ENCODE measurements at places on chromosomes 4 and X.

DNA sequence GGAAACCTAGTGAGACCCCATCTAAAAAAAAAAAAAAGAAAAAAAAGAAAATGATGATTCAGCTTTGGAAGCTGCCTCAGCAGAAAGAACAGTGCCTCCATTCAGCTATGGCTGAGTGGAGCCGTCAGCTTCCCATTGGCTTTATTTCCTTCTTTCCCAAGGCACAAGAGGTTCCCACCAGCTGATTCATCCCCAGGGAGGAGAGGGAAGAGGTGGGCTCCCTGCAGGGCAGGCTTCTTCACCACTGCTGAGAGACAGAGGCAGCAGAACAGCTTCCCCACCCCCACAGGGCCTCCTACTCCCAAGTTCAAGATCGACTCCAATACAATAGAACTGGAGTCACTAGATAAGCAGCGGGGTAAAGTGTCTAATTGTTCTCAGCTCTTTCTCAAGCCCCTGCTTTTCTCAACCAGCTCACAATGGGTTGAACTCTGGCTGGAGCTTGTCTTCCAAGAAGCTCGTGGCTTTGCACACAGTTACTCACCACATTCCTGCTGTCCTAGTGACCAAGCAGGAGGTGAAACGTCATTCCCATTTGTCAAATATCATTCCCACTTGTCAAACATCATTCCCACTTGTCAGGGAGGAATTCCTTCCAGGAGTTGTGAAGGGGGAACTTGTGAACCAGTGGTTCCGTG lies 47.8 kb downstream of the FHDC1 start:
- no peak for DNase-seq

GRCh38 chr4:100555611-100556337 lies 38.0 kb upstream of the EMCN start:
- DNase-seq: no peak

GRCh38 chr4:102497986-102498385 lies 3.2 kb upstream of the NFKB1 start:
- DNase-seq: no peak

GRCh38 chrX:1137531-1137930 lies 74.9 kb downstream of the CRLF2 start:
- no peak for DNase-seq

- no peak for DNase-seq
Observed at GRCh38 chr4:38105475-38106220, 145.4 kb downstream of the PTTG2 start.

DNA sequence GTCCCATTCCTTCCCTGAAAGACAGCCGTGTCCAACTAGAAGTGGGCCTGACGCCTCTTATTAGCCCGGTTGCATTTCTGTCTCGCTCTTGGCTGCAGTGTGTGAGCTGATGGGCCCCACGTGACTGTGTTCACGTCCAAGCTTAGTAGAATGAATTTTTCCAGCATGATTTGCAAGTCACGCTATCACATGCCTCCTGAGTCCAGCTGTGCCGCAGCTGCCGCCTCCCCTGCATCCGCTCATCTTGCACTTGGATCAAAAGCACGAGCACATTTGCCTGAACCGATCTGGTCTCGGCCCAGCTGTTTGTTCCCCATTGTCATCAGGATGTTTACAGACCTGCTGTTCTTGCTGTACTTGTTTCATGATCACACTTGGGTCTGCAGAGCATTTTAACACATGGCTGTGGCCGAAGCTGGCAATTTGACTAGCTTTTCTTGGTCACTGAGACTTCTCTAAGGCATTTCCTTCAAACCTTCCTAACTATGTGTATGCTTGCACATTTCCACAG lies 126.5 kb downstream of the KIT start:
- no peak for DNase-seq

GRCh38 chr4:142416711-142417275 lies 429.3 kb downstream of the INPP4B start:
- no peak for DNase-seq

- no peak for DNase-seq
Observed at GRCh38 chrX:51804741-51805140, 61.5 kb downstream of the GSPT2 start.

DNA sequence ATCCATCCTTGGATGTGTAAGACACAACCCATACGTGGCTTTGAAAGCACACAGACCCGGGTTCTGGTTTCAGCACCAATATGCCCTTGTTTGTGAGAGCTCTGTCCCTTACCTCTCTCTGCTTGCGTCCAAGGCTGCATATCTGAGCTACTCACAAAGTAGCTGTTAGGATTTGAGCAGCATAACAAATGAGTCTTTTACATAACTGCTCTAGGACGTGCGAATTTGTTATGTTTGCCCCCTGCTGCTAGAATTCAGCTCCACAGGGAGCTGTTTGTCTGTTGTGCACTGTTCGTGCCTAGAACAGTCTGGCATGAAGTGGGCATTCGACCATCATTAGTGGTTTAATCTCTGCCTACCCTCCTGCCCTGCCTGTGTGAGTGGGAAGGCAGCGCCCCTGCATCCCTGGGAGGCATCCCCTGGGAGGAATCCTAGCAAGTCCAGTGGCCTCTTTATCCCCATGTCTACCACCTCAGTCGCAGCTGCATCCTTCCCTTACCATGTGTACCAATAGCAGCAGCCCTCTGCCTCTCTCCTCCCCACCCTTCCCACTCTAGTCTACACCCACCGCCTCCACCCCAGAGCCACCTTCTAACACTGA lies 42.1 kb downstream of the SLC2A9 start:
- DNase-seq: no peak

DNA sequence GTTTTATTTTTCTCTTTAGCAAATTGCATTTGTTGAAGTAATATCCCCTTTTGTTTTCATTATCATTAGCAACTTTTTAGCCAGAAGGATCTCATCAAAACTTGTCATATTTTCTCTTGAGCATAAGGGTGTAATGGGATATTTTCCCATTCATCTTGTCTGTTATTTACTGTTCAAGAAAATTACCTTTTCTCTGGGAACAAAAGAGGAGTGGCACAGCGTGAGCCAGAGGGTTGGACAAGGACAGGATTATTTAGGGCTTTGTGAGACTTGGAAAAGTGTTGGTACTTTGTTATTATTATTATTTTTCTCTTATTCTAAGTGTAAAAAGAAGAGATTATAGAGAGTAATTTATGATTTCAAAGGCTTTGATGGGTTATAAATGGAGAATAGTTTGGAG lies 135.9 kb downstream of the PRKX start:
- DNase-seq: no peak

GRCh38 chr4:100948911-100949310 lies 398.4 kb downstream of the PPP3CA start:
- DNase-seq: no peak

- no peak for DNase-seq
Observed at GRCh38 chrX:111568354-111568753, 56.9 kb downstream of the SERTM2 start.

DNA sequence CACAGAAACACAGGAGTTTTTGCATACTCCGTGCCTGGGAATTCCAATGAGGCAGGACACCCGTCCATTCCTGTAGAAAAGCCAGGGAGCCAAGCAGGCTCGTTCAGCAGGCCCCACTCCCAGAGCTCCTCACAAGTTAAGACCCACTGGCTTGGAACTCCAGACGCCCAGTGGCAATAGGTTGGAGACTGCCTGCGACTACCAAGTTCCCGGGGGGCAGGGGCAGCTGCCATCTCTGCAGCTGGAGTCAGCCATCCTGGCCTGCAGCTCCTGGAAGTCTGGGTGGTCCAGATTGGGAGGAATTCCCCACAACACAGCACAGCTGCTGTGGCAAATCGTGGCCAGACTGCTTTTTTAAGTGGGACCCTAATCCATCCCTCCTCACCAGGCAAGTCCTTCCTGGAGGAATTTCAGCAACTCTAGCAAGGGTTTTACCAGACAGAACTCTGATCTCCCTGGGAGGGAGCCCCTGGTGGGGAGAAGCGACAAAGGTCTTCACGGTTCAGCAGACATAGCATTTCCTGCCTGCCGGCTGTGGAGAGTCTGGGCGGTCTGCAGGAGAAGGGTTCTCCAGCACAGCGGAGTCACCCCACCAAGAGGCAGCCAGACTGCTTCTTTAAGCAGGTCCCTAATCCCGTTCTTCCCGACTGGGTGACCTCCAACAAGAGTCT lies 231.9 kb downstream of the STPG2 start:
- DNase-seq: no peak

DNA sequence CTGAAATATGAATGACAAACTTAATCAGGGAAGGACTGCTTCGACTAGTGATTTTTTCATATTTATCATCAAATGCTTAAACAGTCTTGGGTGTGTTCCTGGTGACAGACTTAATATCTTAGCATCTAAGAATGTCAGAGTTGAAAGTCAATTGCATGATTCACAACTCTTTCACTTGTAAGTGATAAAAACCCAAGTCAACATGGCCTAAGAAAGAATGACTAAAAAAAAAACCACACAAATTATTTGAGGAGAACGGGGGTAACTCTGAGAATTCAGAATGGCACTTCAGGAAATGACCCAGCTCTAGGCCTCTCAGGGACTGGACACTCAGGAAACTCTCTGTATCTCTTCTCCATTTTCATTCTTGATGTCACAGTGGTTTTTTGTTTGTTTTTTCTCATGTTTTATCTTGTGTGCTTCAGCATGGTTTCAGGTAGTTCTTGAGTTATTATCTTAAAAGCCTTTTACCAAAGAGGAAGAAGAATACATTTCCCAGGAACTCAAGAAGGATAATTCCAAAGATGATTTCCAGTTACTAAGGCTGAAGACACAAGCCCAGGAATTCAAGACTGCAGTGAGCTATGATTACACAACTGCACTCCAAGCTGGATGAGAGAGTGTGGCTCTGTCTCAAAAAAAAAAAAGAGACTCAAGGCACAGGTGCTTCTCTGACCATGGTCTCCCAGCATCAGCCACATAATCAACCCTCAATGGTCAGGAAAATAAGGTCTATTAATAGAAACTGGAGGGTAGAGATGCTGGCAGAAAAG lies 1697.8 kb upstream of the IGFBP7 start:
- no peak for DNase-seq
